ENCODE measurements at places on chromosomes 1 and 21.

GRCh38 chr1:158148468-158148867 is 32.2 kb upstream of the CD1D start:
- DNase-seq = no peak

- no peak for DNase-seq
Measured at GRCh38 chr1:65791801-65792668, 660 bp upstream of the PDE4B start.

DNA sequence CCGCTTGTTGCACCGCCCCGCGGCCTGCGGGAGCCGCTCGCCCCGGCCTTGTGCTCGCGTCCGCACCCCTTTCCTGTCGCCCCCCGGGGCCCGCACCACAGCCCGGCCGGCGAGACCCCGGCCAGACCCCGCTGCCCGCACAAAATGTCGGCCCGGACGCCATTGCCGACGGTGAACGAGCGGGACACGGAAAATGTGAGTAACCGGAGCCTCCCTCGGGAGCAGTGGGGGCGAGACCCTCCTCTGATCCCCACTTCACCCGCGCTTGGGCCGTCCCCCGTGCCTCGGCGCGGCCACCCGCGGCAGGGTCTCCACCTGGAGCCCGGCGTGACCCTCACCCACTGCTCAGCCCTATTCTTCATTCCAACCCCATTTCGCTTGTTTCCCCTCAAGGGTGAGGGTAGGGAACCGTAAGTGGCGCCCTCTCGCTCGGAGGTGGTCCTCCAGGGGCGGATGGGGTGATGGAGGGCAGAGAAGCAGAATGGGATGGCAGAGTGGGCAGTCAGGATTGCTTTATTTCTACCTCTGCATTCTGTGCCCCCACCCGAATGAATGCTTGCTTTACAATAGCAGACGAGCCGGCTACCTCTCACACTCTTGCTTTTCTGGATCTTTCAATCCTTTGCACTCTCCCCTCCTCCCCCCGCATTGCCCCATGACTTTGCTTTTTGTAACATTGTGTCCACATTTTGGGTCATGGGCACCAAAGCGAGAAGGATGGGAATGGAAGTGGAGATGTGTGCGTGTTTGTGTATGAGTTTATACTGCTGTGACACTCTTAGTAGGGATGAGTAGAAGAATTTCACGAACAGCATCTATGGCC is 954 bp downstream of the MARK1 start:
- DNase-seq = no peak

DNA sequence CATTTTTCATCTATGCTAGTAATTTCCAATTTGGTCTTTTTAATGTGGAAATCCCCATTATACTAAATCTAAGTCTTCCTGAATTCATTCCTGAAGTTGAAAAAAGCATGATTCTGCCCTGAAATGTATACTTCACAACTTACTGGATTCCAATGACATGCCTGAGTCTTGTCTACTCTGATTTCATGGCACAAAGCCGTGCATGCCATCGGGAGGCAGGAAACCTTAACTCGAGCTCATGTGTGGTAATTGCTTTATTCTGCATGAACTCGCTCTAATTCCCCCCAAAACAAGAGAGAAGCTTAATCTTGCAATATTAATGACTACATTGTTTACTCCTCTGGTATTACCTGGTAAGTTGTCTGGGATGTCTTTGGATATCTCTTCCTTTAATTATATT is 39.6 kb upstream of the PBX1 start:
- no peak for DNase-seq

All from stimulated activated CD8-positive, alpha-beta memory T cell treated with anti-CD3 and anti-CD28 coated beads, Interleukin-12 subunit alpha, Interleukin-12 subunit beta, amount 100 ng/mL, for 4 hours (primary cell).